ENCODE measurements at places on chromosomes 12 and 14.

- DNase-seq: no peak
Observed at GRCh38 chr14:95318399-95319311, 1.1 kb downstream of the CLMN start.

- no peak for DNase-seq
Observed at GRCh38 chr14:28820677-28821076, 54.1 kb downstream of the FOXG1 start.

GRCh38 chr12:24630446-24630845 is 318.5 kb downstream of the BCAT1 start:
- DNase-seq: no peak

- no peak for DNase-seq
Observed at GRCh38 chr12:88420457-88420856, 159.8 kb downstream of the KITLG start.

DNA sequence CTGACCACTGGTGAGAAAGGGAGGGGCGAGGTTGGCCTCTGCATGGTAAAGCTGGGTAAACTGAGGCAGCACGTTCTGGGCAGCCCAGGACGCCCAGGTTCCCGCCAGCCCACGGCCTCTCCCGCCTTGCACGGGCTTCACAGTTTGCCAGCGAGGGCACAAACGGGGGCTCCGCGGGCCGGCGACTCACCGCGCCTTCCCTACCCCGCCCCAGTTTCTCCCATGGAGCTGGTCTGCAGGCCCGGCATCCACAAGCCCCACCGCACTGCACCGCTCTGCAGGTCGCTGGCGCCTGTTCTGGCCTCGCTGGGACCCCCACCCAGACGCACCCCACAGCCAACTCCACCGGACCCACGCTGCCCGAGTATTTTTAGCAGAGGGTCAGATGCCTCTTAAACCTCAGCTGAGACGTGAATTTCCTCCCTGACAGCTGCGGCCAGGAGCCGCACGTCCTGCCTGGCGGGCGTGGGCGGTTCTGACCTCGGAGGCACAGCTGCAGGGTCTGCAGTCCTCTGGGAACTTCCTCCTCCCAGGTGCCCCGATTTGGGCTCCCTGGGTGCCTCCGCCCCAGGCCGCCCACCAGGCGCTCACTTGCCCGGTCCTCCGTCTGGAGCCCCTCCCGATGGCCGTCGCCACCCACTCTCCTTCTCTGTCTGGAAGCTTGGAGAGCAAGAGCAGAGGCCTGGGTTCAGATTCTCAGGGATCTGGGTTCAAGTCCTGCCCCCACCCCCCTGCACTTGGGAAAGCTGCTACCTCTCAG is 29.5 kb upstream of the INF2 start:
- DNase-seq: no peak

DNA sequence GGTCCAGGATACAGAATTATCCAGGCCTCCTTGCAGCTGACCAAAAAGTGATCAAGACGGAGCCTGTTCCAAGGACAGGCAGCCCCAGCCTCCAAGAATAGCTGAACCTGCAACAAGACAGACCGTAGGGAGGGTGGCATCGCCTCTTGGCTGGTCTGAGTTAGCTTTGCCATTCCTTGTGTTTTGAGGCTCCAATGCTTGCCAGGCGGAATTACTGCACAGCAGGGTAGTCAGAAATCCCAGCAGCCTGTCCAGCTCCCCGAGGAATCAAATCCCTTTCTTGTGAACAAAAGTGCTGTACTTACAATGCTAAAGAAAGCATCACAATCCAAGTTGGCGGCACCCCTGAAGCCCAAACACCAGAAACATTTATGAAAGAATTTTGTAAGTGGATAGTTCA is 246.9 kb downstream of the TMEM132C start:
- no peak for DNase-seq

DNA sequence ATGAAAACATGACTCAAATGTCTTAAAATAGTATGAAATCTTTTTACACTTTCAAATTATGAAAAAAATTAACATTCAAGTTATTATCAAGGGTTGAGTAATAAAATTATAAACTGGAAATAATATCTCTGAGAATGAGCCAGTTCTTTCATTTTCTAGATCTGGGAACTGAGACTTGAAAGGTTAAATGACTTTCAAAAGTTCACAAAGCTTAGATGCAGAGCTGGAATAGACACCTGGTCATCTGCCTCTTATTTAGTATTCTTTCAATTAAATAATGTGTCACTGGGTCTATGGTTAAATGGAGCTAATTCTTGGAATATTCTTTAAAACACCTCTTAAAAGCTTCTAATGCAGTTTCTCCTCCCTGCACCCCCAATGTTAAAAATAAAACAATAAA is 86.6 kb downstream of the CDK17 start:
- no peak for DNase-seq

- no peak for DNase-seq
Observed at GRCh38 chr14:50044042-50044651, 72.2 kb downstream of the VCPKMT start.

Data from activated naive CD4-positive, alpha-beta T cell (primary cell).